CD4-positive, alpha-beta T cell treated with Interleukin-17A for 4 hours (primary cell): ENCODE measurements at places on chromosomes 5 and 9.
A peak's percentile ranks its signal among the peaks of the same experiment; 100 is the strongest.

GRCh38 chr5:171355302-171355724 is 32.3 kb upstream of the NPM1 start:
- no peak for DNase-seq

GRCh38 chr5:135019314-135019713 is 14.7 kb downstream of the PITX1 start:
- DNase-seq, result no peak

DNA sequence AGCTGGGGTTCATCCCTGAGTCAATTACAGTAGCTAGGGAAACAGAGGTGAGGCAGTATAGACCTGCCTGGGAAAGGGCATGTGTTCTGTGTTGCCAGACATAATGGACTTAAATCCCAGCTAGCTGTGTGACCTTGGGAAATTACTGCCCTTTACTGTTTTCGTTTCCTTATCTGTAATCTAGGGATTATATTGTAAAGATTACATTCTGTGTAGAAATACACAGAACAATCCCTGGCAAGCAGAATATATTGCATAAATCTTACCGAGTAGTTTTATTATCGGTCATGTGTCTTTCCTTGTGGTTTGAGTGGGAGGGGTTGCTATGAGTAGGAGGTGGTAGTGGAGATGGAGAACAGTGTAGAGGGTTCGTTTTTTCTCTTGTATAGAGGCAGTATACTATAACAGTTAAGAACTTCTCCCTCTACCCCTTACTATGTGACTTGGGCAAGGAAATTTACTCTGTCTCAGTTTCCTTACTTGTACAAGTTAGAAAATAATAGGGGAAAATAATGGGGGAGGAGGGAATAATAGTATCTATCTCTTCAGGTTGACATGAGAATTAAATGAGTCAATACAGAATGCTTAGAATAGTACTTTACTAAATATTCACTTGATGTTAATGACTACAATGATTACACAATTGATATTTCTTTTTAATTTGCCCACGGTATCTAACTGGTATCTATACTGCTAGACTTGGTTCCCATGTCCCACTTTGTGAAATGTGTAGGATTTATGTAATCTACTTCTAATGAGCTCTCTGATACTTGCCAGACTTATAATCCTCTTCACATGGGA is 7.1 kb upstream of the DMXL1 start:
- no peak for DNase-seq

DNA sequence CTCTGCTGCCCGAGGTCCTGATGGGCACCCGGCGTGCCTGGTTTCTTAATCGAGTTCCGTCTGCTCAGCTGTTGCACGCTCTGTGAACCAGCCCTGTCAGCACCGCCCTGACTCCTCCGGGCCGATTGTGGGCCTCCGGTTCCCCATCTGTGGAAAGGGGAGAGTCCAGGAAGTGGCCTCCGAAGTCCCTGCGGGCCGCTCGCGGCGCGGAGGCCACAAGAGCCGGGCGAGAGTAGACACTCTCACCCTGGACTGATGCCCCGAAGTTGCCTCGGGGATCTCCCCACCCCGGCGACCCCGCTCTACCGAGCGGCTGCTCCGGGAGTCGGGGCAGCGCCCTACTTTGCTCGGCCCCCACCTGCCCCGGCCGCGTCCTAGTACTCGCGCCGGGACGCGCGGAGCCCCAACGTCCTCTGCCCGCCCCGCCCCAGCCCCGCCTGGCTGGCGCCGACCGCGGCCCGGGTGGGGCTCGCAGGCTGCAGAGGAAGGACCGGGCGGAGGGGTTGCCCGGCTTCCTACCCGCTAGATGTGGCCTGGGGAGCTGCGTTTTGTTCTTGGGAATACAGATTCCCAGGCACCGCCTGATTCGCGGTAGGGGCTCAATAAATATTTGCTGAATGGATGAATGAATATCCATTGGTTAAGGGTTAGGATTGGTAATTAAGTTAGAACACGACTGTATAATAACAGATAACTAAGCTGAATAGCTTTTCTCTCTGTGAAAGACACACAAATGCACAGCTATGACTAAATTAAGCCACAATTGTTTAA is 935 bp upstream of the ZNF367 start:
- peak; percentile 65 for DNase-seq

GRCh38 chr5:9766581-9766980 is 136.4 kb upstream of the TAS2R1 start:
- DNase-seq, result no peak

DNA sequence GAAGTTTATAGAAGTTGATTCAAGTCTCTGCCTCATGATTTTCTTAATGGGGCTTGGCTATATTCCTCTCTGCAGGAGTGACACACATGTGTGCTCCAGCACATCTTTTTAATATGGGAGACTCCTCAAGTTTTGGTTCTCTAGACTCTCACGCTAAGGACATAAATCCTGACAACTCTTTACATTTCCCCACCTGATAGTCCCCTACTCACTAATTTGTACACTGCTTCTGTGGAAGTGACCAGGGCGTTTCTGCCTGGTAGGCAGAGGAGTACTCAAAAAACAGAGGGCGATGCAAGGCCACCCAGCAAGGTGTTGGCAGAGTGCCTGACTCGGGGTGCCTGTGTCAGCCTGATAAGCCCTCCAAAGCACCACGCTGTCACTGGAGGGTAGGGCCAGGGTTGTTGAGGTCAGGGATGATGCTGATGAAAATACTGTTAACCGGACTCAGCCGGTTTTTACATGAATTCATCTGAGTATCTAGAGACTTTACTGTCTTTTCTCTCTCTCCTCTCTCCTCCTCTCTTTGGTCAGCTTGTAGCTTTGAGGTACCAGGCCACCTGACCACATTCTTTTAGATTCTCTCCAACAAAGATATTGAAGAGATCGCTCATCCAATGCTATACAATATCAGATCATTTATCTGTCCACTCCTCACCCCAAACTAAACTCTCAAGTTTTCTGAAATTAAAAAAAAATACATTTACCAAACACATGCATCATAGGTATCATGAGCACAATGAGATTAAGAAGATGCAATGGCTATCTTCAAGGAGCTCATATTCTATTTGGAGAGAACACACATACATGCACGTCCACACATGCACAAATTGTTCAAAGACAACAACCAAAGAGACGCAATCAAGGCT is 205.2 kb downstream of the PIK3R1 start:
- no peak for DNase-seq

- DNase-seq, result no peak
Observed at GRCh38 chr9:121786543-121786948, 135.1 kb downstream of the DAB2IP start.

- no peak for DNase-seq
Observed at GRCh38 chr9:27664121-27664779, 91.0 kb upstream of the C9orf72 start.

- no peak for DNase-seq
Observed at GRCh38 chr5:139761057-139761450, 34.6 kb upstream of the PSD2 start.

DNA sequence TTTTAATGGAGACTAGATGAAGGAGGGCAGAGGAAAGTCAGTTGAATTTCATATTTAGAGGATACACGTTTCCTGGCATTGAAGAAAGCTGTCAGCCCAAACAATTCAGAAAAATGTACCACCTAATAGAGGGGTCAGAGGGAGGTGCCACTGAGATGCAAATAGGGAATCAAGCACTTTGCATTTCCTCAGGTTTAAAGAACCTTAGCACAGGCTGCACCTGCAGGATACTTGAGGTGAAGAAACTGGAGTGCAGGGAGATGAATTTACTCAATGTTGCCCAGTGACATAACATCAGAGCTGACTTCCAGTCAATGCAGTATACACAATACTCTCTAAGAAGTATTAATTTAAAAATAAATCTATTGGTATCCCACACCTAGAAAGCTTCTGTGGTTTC is 67.0 kb upstream of the MAST4 start:
- no peak for DNase-seq

- DNase-seq, result no peak
Observed at GRCh38 chr9:78319197-78320029, 22.5 kb downstream of the PSAT1 start.

- no peak for DNase-seq
Observed at GRCh38 chr5:6994097-6994496, 280.9 kb downstream of the TENT4A start.

DNA sequence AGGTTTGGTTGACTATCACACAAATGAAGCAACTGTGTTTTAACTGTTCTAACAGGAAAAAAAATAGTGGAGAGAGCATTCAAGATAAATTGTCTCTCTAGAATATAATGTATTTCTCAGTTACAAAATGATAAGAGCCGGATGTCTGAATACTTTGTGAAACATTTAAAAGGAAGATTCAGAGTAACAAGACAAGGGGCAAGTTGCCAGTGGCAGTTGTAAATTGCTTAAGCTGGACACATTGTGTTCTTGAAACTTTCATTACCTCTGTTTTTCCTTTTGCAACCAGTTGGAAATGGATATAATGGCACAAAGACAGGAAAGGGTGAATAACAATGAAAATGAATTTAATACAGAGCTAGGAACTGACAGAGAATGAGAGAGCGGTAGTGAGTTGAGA is 15.2 kb upstream of the TBCA start:
- DNase-seq, result no peak

- DNase-seq, result no peak
Observed at GRCh38 chr5:106292654-106293053, 1378.1 kb downstream of the EFNA5 start.
